ENCODE measurements at places on chromosomes 4 and X.

GRCh38 chrX:77693594-77693993 lies 92.4 kb downstream of the ATRX start:
- peak; percentile 5 for DNase-seq

GRCh38 chr4:172830295-172830764 lies 338.3 kb upstream of the GALNT7 start:
- DNase-seq, result peak; percentile 18

DNA sequence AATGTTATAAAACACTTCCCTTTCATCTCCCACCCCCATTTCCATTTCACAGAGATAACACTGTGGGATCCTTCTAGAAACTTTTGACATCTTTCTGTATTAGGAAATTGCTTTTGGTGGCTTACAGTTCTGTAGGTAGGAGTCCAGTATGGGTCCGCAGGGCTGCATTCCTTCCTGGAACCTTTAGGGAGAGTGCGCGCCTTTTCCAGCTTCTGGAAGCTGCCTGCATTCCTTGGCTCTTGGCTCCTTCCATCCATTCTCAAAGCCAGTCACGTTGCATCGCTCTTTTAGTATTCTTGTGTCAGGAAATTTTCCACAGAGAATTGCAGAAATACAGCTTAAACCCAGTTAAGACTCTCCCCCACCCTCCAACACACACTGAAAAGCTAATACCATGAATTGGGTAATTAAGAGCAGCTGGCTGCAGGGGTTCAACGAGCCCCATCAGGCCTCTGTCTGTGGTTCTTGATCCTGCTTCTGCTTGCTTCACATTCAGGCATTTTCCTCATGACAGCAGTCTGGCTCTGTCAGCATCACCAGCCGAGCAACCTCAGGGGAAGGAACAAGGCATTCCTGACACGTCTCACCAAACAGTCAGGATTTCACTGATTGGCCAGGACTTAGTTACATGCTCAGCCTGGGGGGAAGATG lies 48.8 kb downstream of the SEPTIN11 start:
- no peak for DNase-seq

DNA sequence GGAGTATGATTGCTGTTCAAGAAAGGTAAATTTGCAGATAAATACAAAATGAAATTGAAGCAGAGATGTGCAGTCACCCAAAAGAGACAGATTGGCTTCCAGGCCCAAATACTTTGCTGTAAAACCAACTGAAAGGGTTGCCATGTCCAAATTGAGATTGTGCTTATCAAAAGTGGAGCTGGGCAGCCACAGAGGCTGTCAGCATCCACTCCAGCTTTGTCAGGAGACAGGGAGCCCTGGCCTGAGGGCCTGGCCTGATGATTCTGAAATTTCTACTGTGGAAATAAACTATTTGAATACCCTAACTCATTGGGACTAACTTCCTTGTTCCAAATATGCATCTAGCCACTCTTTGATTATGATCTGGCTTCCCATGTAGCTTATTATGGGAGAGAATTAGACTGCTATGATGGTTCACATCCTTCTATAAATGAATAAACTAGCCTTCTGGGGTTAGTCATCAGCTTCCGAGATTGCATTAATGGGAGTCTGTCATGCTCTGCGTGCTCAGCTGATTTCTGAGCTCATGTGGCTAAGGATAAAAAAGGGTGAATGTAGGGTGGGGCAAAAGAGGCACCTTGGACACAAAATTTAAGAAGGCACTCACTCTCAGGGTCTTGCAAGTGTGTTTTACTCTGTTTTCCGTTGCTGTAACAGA lies 48.2 kb downstream of the SLC34A2 start:
- DNase-seq, result no peak

GRCh38 chr4:76539979-76540378 lies 105.0 kb downstream of the SHROOM3 start:
- no peak for DNase-seq
